Endodermal cell (in vitro differentiated cells): ENCODE measurements at places on chromosomes 4 and X. TPM values are rescaled to one million over a fixed set of nuclear protein-coding genes. Genes with fewer than 3 reads are reported as not detected.

The TEX13C gene
- total RNA-seq = 0.07 TPM in 1 of 2 replicates, not detected in the other

The SEPSECS gene
- 4.9 and 5.9 TPM in 2 replicates for total RNA-seq

The SRPK3 gene
- total RNA-seq = not detected in 3 replicates

The REELD1 gene
- not detected in 3 replicates for total RNA-seq

The GUCY1A1 gene
- total RNA-seq = 0.79 and 1.1 TPM in 2 replicates

The PGAM4 gene
- 0.51 TPM in 1 of 2 replicates, not detected in the other for total RNA-seq

The CPZ gene
- total RNA-seq = 23.9 to 31.9 TPM (median 25.4 TPM) in 3 replicates

The CT47B1 gene
- total RNA-seq = not detected in 3 replicates

The NSG1 gene
- 6.0 and 7.1 TPM in 2 replicates for total RNA-seq

The FRAS1 gene
- total RNA-seq = 61.2 and 77.0 TPM in 2 replicates

- DNase-seq = no peak
- H3K4me1 ChIP-seq = peaks cover 4% of the 10 kb centered on the region
- peak overlapping the region; percentile 79 for H3K4me3 ChIP-seq
- H3K36me3 ChIP-seq = no peaks in the 10 kb centered on the region
Measured at GRCh38 chr4:2964706-2965258, 1.4 kb downstream of the GRK4 start.

- no peak overlapping the region for H3K4me3 ChIP-seq
- no peaks in the 10 kb centered on the region for H3K4me1 ChIP-seq
- H3K27ac ChIP-seq = no peak overlapping the region
- H3K36me3 ChIP-seq = no peaks in the 10 kb centered on the region
- H3K27me3 ChIP-seq = no peaks in the 10 kb centered on the region
- no peak for DNase-seq
Measured at GRCh38 chr4:47538825-47539154, 53.7 kb downstream of the ATP10D start.

- H3K4me1 ChIP-seq = peaks cover 3% of the 10 kb centered on the region
- DNase-seq = no peak
- no peaks in the 10 kb centered on the region for H3K27me3 ChIP-seq
- no peak overlapping the region for H3K4me3 ChIP-seq
- no peak overlapping the region for H3K27ac ChIP-seq
Measured at GRCh38 chrX:30220661-30221060, 5.3 kb downstream of the MAGEB2 start.

GRCh38 chrX:56281789-56282188 is 49.6 kb downstream of the KLF8 start:
- H3K36me3 ChIP-seq = peaks cover 90% of the 10 kb centered on the region
- no peak overlapping the region for H3K4me3 ChIP-seq
- H3K27ac ChIP-seq = no peak overlapping the region
- no peaks in the 10 kb centered on the region for H3K4me1 ChIP-seq
- no peaks in the 10 kb centered on the region for H3K27me3 ChIP-seq

DNA sequence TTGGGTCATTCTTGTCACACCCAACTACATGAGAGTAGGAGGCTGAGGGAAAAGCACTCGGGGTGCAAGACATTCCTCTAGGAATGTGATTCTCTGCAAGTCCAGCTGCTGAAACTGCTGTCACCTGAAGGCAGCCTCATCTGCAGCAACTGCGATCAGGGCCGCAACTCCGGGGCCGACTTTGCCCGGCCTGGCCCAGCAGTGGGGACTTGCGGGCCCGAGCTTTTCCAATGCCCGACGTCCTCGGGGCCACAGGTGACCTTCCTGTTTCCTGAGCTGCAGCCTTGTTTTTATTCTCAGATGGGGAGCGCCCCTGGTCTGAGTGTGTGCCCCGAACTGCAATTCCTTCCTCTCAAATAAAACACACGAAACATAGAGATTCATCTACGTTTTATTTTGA is 104.7 kb upstream of the NKX1-1 start:
- no peaks in the 10 kb centered on the region for H3K36me3 ChIP-seq
- DNase-seq = no peak
- no peaks in the 10 kb centered on the region for H3K4me1 ChIP-seq

DNA sequence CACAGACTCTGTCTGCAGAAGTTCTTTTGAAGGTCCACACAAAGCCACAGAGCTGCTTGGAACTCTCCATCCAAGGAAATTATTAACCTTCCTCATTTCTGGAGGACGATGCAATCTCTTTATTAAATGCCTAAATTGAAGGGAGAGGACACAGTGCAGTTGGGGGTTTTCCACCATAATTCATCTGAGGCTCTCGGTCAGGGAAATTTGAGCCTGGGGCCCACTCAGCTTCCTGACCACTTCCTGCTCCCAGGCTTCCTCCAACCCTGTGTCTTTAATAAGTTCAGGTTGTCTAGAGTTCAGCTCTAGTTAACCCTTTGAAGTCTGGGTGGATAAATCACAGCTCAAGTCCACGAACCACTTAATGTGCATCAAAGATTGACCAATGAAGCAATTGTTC is 58.5 kb downstream of the PRPS1 start:
- DNase-seq = peak; percentile 6
- peaks cover 3% of the 10 kb centered on the region for H3K4me1 ChIP-seq
- no peaks in the 10 kb centered on the region for H3K27me3 ChIP-seq
- H3K4me3 ChIP-seq = no peak overlapping the region
- no peaks in the 10 kb centered on the region for H3K36me3 ChIP-seq
- no peak overlapping the region for H3K27ac ChIP-seq

- H3K36me3 ChIP-seq = no peaks in the 10 kb centered on the region
- DNase-seq = peak; percentile 74
- H3K4me3 ChIP-seq = no peak overlapping the region
- no peak overlapping the region for H3K27ac ChIP-seq
Measured at GRCh38 chr4:178275671-178276360, 833.6 kb upstream of the AGA start.

- H3K36me3 ChIP-seq = no peaks in the 10 kb centered on the region
- no peak for DNase-seq
- H3K4me1 ChIP-seq = no peaks in the 10 kb centered on the region
- H3K27ac ChIP-seq = no peak overlapping the region
Measured at GRCh38 chrX:47530049-47530448, 31.0 kb upstream of the ARAF start.

DNA sequence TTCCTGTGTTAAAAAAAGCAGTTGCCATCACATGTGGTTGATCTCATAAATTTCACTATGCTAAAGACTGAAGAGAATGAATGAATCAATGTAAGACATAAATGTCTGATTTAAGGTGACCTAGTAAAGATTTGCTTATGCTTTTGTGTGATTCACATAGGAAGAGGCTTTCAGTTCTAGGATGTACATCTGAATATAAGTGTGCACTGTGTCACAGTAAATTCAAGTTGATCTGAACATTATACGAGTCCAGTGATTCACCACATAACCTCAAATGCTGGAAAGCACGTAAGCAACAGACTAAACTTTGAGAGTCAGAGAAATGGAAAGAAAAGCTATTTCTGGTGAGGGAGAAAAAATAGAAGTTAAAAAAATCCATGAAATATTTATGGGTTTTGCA is 567.9 kb downstream of the EPHA5 start:
- no peak for DNase-seq
- no peak overlapping the region for H3K27ac ChIP-seq
- H3K36me3 ChIP-seq = no peaks in the 10 kb centered on the region
- no peak overlapping the region for H3K4me3 ChIP-seq

DNA sequence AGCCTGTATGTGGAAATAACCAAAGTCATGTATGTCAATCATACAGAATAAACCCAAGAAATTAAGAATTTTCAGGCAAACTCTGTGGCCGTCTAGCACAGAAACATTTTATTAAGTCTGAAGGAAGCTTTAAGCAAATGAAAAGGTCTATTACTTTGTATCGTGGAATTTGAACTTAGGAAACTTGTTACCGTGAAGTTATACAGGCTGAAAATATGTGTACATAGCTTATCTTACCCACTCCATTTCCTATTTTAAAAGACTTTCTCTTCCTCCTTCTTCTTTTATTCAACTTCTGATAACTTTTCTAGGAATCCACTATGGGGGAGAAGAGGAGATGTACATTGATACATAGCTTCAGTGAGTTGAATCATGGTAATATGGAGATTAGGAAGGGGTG is 108.3 kb downstream of the AGTR2 start:
- no peak for DNase-seq
- no peaks in the 10 kb centered on the region for H3K27me3 ChIP-seq
- no peak overlapping the region for H3K27ac ChIP-seq
- no peaks in the 10 kb centered on the region for H3K36me3 ChIP-seq
- H3K4me1 ChIP-seq = no peaks in the 10 kb centered on the region

GRCh38 chrX:23483396-23483795 is 148.7 kb downstream of the PTCHD1 start:
- no peaks in the 10 kb centered on the region for H3K4me1 ChIP-seq
- DNase-seq = no peak
- no peaks in the 10 kb centered on the region for H3K36me3 ChIP-seq
- H3K27ac ChIP-seq = no peak overlapping the region
- H3K4me3 ChIP-seq = no peak overlapping the region

- no peak for DNase-seq
- no peaks in the 10 kb centered on the region for H3K36me3 ChIP-seq
- no peak overlapping the region for H3K4me3 ChIP-seq
- H3K27ac ChIP-seq = no peak overlapping the region
- no peaks in the 10 kb centered on the region for H3K27me3 ChIP-seq
- peaks cover 4% of the 10 kb centered on the region for H3K4me1 ChIP-seq
Measured at GRCh38 chr4:44914748-44915147, 188.4 kb upstream of the GNPDA2 start.

DNA sequence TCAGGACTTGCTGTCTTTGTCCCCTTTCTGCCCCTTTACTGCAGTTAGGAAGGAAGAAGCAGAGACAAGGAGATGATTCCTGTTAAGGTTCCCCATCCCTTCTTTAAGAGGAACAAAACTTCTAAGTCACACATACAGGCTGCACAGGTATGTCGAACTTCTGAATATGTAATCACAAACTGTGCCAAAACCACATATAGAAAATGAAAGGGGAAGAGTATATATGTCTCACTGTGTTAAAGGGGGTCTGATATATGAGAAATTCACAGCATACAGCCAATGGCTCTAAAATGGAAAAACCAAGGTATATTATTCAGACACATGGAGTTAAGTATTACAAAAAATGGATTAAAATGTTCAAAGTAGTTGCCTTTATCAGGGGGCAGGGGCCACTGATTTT is 11.7 kb downstream of the CFAP97 start:
- no peak overlapping the region for H3K4me3 ChIP-seq
- peaks cover 12% of the 10 kb centered on the region for H3K36me3 ChIP-seq
- H3K27me3 ChIP-seq = no peaks in the 10 kb centered on the region
- DNase-seq = no peak
- H3K27ac ChIP-seq = no peak overlapping the region
- H3K4me1 ChIP-seq = no peaks in the 10 kb centered on the region

DNA sequence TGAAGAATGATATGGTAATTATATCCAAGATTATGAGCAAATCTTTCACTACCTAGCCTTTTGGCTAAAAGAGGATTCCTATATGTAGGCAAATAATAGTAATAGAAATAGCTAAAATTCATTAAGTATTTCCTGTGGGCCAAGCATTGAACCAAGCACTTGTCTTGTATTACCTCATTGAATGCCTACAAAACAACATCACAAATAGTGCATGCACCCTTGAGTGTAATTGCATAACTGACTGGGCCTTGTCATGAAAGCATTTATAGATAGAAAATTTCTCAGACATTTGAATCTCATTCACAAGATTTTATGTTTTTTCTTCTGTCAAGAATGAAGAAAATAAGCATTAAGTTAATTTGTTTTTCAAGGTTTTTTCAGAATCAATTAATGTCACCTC is 3.9 kb upstream of the HPGDS start:
- no peak for DNase-seq
- H3K4me1 ChIP-seq = peaks cover 5% of the 10 kb centered on the region
- no peak overlapping the region for H3K4me3 ChIP-seq

GRCh38 chrX:41785685-41786084 is 61.7 kb downstream of the GPR82 start:
- no peak overlapping the region for H3K4me3 ChIP-seq
- no peaks in the 10 kb centered on the region for H3K4me1 ChIP-seq
- no peaks in the 10 kb centered on the region for H3K27me3 ChIP-seq
- H3K27ac ChIP-seq = no peak overlapping the region
- peaks cover 16% of the 10 kb centered on the region for H3K36me3 ChIP-seq

GRCh38 chr4:124179506-124180186 is 532.9 kb downstream of the ANKRD50 start:
- H3K27ac ChIP-seq = no peak overlapping the region
- no peak for DNase-seq

DNA sequence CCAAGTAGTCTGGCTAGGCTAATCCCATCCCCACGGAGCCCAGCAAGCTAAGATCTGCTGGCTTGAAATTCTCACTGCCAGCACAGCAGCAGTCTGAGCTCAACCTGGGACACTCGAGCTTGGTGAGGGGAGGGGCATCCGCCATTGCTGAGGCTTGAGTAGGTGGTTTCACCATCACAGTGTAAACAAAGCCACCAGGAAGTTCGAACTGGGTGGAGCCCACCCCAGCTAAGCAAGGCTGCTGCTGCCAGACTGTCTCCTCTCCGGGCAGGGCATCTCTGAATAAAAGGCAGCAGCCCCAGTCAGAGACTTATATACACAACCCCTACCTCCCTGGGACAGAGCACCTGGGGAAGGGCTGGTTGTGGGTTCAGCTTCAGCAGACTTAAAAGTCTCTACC is 639.6 kb downstream of the IQCM start:
- H3K27me3 ChIP-seq = no peaks in the 10 kb centered on the region
- peaks cover 7% of the 10 kb centered on the region for H3K4me1 ChIP-seq
- no peaks in the 10 kb centered on the region for H3K36me3 ChIP-seq
- DNase-seq = peak; percentile 75
- H3K4me3 ChIP-seq = no peak overlapping the region
- no peak overlapping the region for H3K27ac ChIP-seq

- no peak overlapping the region for H3K27ac ChIP-seq
- no peak overlapping the region for H3K4me3 ChIP-seq
- DNase-seq = no peak
- H3K27me3 ChIP-seq = no peaks in the 10 kb centered on the region
Measured at GRCh38 chrX:121987163-121987562, 939.8 kb downstream of the GLUD2 start.

DNA sequence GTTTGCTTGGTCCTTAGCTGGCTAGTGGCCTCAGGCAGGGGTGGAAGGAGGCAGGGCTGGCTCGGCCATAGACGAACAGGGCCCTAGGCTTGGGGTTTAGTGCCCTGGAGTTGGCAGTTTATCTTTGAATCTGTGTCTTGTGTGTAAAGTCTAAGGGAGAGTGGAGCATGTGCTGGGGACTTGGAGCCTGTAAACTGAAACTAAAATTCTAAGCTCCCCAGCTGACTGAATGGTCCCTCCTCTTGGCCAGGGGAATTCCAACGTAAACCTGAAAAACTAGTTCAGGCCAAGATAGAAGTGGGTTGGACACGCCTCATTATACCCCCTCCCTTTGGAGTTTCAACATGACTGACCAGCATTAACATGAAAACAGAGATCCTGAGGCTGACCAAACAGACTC is 46.1 kb upstream of the GPR78 start:
- no peaks in the 10 kb centered on the region for H3K27me3 ChIP-seq
- peak; percentile 81 for DNase-seq
- H3K4me3 ChIP-seq = no peak overlapping the region
- H3K36me3 ChIP-seq = no peaks in the 10 kb centered on the region

DNA sequence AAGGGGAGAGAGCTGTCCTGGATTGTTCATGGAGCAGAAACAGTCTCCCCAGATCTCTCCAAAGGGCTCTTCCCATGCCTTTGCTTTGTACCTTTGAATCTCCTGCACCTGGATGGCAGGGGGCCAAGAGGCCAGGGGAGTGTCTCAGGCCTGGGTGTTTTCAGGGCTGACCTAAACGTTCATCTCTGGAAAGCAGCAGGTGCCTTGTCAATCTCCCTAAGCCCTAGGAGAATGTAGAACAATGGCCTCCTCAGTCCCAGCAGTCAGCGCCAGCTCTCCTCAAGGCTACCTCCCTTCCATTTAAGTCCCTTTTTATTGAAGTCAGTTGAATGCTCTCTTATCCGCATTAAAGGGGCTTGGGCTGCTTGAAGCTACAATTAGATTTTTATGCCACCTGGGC is 31.2 kb upstream of the NSUN7 start:
- peaks cover 25% of the 10 kb centered on the region for H3K4me1 ChIP-seq
- H3K4me3 ChIP-seq = peak overlapping the region; percentile 51
- H3K27ac ChIP-seq = no peak overlapping the region
- peak; percentile 75 for DNase-seq
- peaks cover 12% of the 10 kb centered on the region for H3K27me3 ChIP-seq
